ENCODE measurements at places on chromosomes 1 and 21.

DNA sequence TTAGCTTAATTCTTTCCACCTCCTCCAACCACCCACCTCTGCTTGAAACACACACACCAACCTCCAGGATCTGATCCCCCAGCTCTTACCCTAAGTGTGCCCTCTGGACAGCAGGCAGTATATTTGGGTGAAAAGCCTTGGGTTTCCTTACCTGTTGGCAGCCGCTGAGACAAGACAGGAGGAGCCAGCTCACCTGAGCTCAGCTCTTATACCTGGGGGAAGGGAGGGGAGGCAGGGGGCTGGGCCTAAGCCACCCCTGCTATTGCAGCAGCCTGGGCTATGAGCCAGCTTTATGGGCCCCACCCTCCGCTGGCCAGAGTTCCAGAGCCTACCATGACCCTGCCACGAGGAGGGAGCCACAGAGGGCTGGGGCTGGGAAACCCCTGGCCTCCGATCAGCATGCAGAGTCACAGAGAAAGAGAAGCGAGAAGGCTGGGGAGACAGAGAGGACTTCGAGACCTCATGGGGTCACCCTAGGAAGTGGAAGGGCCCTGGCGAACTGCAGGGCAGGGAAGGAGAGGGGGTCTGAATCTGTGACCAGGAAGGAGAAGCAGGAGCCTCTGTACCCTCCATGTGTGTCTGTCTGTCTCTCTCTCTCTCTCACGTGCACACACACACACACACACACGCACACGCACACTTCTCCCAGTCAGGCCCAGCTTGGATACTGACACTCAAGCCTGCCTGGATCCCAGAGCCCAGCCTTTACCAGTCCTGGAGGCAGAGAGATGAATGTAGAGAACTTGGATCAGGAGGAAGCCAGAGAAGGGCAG lies at the start of gene S100A14:
Gene S100A14 (minus strand): TSS at position 182 of the 773 bp plus-strand sequence. CDS start 467 bp downstream, outside the sequence.
- no peak for DNase-seq

DNA sequence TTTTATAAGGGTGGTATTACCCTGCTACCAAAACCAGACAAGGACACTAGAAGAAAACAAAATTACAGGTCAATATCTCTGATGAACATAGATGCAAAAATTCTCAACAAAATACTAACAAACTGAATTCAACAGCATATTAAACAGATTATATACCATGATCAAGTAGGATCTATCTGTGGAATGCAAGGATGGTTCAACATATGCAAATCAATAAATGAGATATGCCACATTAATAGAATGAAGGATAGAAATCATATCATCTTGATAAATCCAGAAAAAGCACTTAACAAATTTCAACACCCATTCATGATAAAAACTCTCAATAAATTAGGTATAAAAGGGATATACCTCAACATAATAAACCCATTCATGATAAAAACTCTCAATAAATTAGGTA lies 24.3 kb upstream of the MYBPHL start:
- no peak for DNase-seq

- no peak for DNase-seq
Observed at GRCh38 chr1:83583351-83584014, 415.4 kb downstream of the TTLL7 start.

- no peak for DNase-seq
Observed at GRCh38 chr1:14759042-14759818, 160.7 kb downstream of the KAZN start.

- no peak for DNase-seq
Observed at GRCh38 chr1:163450986-163451385, 129.2 kb downstream of the NUF2 start.

DNA sequence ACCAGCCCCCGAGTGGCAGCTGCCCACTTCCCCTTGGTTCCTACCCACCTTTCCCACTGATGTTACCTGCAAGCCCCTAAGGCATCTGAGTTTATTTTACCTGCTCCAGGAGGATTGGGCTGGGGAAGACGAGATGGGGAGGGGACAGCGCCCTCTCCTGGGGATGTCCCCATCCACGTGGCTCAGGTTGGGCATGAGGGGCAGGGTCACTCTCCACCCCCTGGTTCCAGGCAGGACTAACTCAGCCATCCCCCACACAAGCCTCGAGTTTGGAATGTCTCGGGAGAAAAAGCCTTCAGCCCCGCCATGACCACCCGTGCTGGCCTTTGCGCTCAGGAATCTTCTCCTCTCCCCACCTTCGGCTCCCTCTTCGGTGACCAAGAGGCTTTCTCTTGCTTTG lies 90.0 kb downstream of the ARHGEF10L start:
- no peak for DNase-seq

DNA sequence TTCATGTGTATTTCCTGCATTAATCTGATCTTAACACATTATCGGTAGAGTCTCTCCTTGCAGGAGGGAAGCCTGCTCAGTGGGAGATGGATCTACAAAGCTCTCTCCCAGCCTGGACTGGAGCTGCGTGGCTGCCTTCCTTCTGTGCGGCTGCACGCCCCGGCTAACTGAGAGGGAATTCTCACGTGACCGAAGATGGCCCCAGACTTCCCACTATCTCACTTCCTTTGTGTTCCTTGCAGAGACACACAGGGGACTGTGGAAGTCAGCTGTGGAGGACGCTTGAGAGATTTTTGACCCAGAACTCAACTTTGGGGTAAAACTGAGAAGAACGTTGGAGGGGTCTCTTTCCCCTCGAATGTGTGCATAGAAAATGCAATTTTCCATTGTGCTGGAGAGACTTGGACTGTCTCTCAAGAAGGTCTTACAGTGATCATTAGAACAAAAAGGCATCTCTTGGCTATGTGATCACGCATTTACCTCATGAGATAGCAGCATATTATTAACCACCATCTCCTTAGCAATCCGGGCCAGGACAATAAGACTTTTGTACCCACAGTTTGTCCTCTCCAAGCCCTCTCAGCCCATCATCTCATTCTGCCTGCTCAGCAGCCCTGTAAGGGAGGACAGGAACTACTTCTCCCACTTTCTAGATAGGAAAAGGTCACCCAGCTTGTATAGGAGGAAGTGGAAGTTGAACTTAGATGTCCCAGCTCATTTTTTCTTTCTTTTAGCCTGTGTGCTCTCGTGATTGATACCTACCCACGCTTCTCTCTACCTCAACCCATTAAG lies 49.3 kb upstream of the TARBP1 start:
- DNase-seq: no peak

DNA sequence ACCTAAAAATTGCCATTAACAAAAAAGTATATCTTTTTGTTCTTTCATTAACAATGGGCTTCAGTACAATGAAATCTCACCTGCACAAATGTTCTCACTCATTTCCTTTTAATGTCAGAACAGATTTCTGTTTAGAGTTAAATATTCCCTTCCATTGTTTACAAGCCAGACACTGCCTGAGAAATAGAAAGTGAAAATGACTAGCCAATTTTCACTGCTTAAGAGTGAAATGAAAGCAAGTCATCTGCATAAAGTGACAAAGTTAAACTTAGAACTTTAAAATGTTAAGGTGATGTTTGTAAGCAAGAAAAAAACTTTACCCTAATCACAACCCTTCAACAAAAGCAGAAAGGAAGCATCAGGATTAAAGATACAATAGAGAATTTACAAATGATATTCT lies 27.5 kb downstream of the COA6 start:
- no peak for DNase-seq

- DNase-seq: no peak
Observed at GRCh38 chr1:216812966-216813365, 89.7 kb upstream of the ESRRG start.

DNA sequence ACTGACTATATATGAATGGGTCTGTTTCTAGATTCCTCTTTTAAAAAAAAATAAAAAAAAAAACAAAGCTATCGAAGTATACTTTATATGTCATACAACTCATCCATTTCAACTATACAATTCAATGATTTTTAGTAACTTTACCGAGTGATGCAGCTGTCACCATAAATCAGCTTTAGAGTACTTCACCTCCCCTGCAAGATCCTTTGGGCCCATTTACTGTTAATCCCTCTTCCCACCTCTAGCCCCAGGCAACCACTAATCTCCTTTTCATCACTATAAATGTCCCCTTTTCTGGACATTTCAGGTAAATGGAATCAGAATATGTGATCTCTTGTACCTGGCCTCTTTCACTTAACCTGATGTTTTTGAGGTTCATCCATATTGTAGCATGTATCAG lies 133.9 kb downstream of the PEX14 start:
- DNase-seq: no peak

- no peak for DNase-seq
Observed at GRCh38 chr1:221309723-221310122, 430.5 kb downstream of the HLX start.

GRCh38 chr1:160243767-160244166 lies 18.6 kb downstream of the DCAF8 start:
- DNase-seq: no peak

GRCh38 chr1:2088458-2088857 lies 38.2 kb downstream of the PRKCZ start:
- peak; percentile 87 for DNase-seq

GRCh38 chr1:27380224-27380623 lies 2.9 kb downstream of the CD164L2 start:
- DNase-seq: no peak

DNA sequence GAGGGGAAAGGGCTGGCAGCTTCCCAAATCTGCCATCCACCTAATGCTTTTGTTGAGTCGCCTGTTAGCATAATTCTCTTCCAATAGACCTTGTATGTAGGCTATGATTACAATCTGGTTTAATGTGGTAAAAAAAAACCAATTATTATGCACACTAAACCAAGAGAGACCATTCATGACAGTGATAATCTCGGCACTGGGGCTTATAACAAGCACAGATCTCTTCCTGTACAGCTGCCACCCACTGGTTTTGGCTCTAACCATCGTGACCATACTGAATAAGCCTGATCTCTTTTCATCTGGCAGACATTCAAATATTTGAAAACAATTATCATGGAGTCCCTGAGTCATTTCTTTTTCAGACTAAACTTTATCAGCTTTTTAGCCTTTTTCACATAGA lies 12.0 kb upstream of the SYT14 start:
- peak; percentile 39 for DNase-seq

GRCh38 chr1:164856381-164856780 lies 297.4 kb downstream of the PBX1 start:
- DNase-seq: no peak

DNA sequence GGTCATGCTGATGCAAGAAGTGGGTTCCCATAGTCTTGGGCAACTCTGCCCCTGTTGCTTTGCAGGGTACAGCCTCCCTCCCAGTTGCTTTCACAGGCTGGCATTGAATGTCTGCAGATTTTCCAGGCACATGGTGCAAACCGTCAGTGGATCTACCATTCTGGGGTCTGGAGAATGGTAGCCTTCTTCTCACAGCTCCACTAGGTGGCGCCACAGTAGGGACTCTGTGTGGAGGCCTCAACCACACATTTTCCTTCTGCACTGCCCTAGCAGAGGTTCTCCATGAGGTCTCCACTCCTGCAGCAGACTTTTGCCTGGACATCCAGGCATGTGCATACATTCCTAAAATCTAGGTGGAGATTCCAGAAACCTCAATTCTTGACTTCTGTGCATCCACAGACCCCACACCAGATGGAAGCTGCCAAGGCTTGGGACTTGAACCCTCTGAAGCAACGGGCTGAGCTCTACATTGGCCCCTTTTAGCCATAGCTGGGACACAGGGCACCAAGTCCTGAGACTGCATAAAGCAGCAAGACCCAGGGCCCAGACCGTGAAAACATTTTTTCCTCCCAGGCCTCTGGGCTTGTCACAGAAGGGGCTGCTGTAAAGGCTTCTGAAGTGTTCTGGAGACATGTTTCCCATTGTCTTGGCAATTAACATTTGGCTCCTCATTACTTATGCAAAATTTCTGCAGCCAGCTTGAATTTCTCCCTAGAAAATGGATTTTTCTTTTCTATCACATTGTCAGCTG lies 466.2 kb upstream of the PBX1 start:
- no peak for DNase-seq

- DNase-seq: no peak
Observed at GRCh38 chr1:114397601-114398000, 113.4 kb downstream of the TRIM33 start.

- no peak for DNase-seq
Observed at GRCh38 chr1:87897481-87897880, 568.8 kb downstream of the LMO4 start.

GRCh38 chr1:110426854-110427253 lies 19.4 kb upstream of the LAMTOR5 start:
- no peak for DNase-seq

DNA sequence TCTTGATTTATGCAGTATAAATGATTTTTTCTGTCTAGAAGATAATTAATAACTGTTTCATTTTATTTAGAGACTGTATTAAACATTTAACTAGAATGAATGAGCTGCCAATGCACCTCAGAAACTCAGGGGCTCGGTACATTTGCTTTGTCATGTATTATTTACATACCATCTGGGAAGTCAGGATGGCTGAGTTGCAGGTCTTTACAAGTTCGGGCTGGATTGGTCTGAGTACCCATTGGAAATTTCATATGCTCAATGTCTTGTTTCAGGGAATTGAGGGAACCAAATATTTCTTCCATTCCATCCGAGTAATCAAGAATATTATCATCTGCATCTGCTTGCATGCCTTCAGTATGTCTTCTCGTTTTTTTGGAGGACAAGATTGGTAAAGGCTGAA lies 221.7 kb downstream of the COL11A1 start:
- DNase-seq: no peak

- no peak for DNase-seq
Observed at GRCh38 chr1:35763201-35763600, 6.6 kb downstream of the CLSPN start.

- no peak for DNase-seq
Observed at GRCh38 chr1:37085393-37085792, 51.1 kb upstream of the GRIK3 start.

- DNase-seq: no peak
Observed at GRCh38 chr1:69077198-69077597, 490.5 kb upstream of the LRRC7 start.

DNA sequence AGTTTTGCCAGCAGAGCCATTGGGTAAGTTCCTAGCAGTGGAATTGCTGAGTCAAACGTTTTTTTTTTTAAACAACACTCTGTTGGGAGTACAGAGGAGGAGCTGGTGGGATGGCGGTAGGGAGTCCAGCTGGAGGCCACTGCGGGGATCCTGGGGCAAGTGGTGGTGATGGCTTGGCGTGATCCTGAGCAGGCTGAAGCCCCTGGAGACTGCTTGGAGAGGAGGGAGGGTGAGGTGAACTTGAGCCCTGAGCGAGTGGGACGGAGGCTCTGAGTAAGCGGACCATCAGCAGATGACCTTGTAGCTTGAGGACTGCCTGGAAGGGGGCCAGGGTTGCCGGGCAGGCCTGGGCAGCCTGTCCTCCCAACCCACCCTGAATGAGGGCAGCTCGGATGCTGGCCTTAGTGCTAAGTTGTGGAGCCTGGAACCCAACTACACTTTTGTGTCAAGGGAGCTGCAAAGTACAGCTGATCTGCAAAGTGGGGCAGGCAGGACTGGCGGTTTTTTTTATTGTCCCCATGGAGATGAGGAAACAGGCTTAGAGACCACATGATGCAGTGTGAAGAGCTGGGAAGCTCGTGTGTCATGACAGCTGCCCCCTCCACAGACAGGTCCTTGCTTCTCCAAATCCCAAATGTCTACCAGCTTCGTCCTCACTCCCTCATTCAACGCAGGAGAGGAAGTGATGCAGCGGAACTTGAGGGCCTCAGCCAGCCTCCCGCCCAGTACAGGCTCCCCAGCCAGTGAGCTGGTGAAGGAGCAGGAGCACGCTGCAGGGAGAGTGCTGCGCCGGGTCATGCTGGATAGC lies 20.2 kb downstream of the MRPL37 start:
- DNase-seq: no peak
